Muscle of leg (tissue), 16 donors: ENCODE measurements at places on chromosomes 2 and 18. TPM values are rescaled to one million over a fixed set of nuclear protein-coding genes. Genes with fewer than 3 reads are reported as not detected.

- H3K27me3 ChIP-seq, result no peaks in the 10 kb centered on the region
- no peak overlapping the region for H3K27ac ChIP-seq
Observed at GRCh38 chr2:27021253-27022049, 11.3 kb upstream of the TMEM214 start.

DNA sequence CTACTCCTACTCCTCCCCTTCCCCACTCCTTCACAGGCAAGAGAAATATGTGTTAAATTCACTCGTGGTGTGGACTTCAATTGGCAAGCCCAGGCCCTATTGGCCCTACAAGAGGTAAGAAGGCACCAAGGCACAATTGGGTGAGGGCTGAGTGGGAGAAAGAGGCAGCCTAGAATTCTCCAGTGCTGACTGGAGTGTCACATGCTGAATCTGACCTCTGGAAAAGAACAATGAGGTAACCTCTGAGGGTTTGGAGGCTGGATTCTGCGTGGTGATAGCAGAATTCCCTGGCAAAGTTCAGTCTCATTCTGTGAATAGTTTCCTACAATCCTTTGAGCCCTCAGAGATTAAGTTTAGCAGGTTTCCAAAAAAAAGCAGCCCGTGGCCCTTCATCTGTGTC lies 6.9 kb downstream of the CENPA start:
- H3K27me3 ChIP-seq, result no peaks in the 10 kb centered on the region
- peaks cover 35% of the 10 kb centered on the region for H3K36me3 ChIP-seq
- DNase-seq, result no peak
- no peak overlapping the region for H3K4me3 ChIP-seq
- peaks cover 2% of the 10 kb centered on the region for H3K4me1 ChIP-seq

DNA sequence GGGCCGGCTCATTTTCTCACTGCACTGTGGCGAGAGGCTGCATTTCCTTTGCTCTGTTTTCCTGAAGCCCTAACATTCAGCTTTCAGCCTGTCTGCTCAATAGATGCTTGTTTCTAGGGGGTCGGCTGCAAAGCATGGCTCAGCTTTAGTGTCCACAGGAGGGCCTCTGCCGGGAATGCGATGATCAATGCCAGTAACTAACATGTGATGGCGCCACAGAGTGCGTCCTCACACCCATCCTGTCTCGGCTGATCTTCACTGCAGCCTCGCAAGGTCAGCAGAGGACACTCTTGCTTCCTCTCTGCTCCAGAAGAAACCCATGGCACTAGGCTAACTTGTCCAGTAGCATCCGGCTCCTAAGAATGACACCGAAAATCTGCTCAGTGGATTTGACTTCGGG lies 156.4 kb upstream of the PXDN start:
- no peaks in the 10 kb centered on the region for H3K36me3 ChIP-seq
- H3K27ac ChIP-seq, result no peak overlapping the region
- DNase-seq, result no peak
- no peak overlapping the region for H3K4me3 ChIP-seq
- no peaks in the 10 kb centered on the region for H3K27me3 ChIP-seq

- no peak overlapping the region for H3K27ac ChIP-seq
- H3K4me3 ChIP-seq, result no peak overlapping the region
- no peak for DNase-seq
- no peaks in the 10 kb centered on the region for H3K36me3 ChIP-seq
Observed at GRCh38 chr2:37300146-37300545, 24.5 kb downstream of the PRKD3 start.

DNA sequence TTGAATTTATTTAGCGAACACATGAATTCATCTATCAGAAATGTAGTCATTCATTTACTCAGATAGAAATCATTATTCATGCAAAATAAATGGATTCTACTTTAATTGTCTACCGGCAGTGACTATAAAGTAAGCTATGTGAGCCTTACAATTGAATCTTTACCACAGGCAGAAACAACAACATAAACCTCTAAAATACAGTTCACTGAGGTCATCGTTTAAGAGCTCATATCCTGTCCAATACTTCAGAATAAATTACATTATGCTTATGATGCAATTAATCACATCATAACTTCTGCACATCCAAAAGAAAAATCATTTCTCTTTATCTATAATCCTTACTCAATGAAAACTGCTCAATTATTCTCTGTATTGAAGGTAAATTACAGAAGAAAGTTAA lies 244.7 kb downstream of the HNMT start:
- H3K36me3 ChIP-seq, result no peaks in the 10 kb centered on the region
- no peak overlapping the region for H3K27ac ChIP-seq
- DNase-seq, result no peak
- no peak overlapping the region for H3K4me3 ChIP-seq

Gene EMILIN2
- total RNA-seq, result 23.0 TPM
